NCI-H2171 (cell line): ENCODE measurements at places on chromosomes 2 and 18.

DNA sequence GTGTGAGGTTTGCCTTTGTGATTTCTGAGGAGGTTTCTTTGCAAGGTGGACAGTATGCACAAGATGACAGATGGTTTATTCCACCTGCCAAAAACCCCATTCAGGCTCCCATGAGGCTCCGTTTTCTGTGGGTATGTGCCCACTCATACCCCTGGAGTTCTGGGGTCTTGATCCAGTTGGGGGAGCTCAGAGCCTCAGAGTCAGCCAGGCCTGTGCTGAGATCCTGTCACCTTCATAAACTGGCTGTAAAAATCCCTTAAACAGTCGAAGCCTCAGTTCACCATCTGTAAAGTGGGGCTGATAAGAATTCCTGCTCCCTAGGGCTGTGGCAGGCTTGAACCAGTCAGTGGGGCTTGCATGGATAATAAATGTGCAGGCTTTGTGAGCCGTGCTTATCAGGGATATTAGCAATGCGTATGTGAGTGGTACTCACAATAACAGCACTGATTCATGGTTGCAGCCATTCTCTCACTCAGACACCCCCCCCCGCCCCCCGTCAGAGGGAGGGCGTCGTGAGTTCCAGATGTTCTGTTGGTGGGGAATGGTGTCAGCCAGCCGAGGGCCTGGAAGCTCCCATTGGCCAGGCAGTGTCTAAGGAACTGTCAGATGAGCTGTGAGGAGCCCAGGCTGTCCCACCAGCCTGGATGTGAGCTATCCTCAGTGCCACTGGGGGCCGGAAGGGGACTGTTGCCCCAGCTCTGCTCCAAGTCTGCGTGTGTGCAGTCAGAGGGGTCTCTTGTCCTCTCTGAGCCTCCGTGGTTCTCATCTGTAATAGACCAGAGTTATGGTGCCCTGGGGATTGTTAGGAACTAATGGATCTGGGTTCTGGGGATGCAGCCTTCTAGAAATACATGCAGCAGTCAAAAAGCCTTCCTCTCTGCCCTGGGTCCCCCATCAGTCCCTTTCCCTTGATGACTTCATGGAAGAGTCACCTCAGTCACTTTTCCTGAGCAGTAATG, 51.7 kb downstream of the KCNIP3 start:
- no peak for DNase-seq

- peak; percentile 14 for DNase-seq
Measured at GRCh38 chr2:117523267-117523666, 291.2 kb upstream of the DDX18 start.

- no peak for DNase-seq
Measured at GRCh38 chr2:96095116-96095636, 21.2 kb downstream of the ADRA2B start.

- no peak for DNase-seq
Measured at GRCh38 chr2:190999949-191000665, 13.9 kb downstream of the STAT1 start.
